ENCODE measurements at places on chromosomes 2 and 18. TPM values are rescaled to one million over a fixed set of nuclear protein-coding genes. Genes with fewer than 3 reads are reported as not detected.

DNA sequence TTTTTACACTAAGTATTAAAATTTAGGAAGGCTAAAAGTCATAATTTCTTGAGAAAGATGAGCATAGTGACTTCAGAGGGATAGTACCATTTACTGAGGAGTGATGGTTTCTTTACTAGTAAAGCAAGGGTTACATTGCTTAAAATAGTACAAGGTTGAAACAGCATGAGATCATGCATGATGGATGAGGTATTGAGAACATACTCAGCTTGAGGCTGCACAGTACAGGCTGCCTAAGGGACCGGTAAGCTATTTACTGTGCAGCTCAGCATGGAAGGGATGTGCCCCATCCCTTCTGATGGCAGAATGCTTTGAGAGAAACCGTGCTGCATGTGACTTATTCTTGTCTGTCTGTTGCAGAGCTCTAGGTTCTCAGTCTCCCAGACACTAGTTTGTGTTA is 122.1 kb downstream of the EML6 start:
- DNase-seq, result no peak

DNA sequence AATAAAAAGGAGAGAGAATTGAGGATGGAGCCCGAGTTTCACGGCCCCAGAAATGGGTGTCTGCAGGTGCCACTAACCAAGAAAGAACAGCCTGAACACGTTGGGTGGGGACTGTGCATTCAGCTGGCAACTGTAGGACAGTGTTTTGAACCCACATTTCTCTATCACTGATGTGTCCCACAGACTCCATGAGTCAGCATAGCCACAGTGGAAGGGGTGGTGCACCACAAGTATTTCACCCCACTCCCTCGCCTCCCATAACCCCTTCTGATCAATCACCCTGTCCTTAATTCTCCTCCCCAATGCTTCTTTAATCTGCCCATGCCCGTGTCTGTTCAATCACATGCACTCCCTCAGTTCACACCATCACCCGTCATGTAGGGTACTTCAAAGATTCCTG is 291.5 kb downstream of the ZNF516 start:
- DNase-seq, result no peak

- DNase-seq, result no peak
Observed at GRCh38 chr2:202376460-202377206, 506 bp downstream of the BMPR2 start.

DNA sequence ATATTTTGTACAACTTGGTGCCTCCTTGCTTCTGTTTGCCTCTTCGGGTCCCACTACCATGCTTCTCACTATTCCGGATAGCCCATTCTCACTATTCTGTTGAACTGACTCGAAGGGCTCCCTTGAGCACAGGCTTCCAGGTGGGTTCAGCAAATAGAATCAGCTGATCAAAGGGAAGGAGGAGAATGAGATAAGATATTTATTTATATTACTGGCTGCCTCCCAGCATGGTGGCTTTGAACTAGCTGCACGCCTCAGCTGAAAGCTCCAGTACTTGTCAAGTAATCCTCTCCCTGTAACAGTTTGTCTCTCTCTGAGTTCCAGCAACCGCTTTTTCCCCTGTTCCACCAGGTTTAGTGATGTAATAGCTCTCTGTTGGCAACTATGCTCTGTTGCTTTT is 187.8 kb upstream of the HNRNPA3 start:
- no peak for DNase-seq

DNA sequence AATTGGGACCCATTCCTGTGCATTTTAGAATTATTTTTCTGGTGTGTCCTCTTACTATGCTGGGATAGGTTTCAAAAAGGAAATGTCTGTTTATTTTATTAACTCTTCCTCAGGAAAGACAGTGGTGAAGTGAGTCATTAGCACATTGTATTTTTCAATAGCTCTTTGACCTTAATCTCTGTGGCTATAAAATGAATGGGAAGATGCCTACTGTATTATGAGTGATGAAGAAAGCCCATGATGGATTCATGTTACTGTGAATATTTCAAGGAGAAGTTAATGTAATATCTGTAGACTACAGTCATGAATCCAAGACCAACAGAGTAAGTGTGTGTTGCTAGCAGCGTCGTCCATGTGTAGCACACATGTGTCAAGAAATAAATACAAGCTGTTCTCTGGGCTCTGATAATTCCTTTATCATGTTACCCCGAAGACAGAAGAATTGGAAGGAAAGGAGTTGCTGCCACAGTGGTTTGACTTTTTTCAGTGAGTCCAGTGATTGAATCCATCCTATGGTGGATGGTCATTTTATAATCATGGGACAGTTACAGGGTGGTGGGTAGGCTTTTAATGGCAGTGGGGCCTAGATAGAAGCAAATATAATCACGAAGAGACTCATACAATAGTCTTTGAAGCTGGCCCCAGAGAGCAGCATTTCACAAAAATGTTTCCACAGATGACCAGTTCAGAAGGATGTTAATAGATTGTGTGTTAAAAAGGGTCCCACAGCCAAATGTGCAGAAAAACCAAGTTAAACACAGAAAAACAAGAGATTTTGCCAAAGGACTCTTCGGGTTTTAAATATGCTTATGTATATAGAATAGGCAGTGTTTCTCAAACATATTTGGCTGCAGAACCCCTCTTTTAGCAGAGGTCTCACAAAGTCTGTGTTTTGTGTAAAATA is 239.7 kb upstream of the RASGRP3 start:
- DNase-seq, result no peak

GRCh38 chr2:37167636-37168180 is 10.9 kb upstream of the EIF2AK2 start:
- DNase-seq, result no peak

DNA sequence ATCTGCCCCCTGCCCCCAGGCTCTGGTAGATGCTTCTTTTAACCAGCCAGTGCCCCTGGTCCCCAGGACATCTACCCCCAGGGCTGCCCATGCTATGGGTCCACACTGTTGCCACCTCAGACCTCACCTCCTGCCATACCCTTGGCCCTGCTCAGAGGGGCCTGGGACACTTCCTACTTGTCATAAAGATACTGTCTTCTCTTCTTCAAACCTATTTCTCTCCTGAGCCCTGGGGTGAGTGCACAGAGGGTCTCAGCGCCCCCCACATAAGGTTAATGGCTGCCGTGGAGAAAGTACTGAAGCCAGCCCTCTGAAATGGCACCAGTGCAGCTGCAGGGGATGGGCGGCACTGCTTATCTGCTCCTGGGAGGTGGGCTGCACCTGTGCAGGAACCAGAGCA is 77.6 kb upstream of the MGAT4A start:
- no peak for DNase-seq

DNA sequence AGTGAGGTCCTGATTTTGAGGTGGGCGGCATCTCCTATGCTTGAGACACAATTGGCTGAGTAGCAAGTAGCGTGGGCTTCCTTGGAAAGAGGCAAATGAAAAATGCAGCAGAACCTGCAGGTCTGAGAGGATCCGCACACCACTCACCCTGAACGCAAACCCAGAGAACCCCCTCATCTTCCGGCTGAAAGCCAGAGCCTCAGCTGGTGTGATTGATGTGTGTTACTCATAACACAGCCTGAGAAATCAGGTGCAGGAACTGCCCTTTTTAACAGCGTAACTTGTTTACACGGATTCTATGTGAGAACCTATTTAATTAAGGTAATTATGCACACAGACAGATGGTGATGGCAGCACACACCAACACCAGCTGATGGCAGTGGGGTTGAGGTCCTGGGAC is 123.4 kb downstream of the MRO start:
- no peak for DNase-seq

DNA sequence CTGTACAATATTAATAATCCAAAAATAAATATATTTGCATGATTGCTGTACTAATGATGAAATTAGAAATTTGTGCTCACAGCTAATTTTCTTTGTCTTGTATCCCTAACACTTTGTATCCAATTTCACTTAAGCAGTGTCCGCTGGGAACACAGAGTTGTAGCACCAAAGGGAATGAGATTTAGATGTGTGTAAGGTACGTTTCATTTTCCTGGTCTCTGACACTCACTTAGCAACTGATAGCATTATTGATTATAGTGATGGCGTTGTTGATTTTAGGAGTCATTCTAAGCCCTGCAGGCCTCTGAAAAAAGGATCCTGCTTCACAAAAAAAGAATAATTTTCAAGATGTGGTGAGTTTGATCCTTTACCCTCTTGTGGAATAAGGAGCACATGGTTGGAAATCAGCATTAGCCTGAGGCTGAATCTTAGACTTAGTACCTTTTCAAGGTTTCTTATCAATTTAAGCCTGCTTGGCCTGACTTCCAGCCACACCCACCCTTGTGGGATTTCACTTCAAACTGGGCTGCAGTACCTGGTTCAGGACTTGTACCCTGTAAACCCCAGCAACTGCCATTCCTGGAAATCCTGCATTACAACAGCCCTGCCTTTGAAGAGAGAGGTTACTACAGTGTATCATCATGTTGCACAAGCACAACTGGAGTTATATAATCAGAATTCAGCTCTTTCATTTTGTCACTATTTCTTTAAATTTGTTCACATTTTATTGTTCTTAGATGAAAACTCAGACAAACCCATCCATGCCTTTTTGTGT is 116.2 kb downstream of the RND3 start:
- DNase-seq, result no peak

GRCh38 chr2:207926133-207926988 is 99.0 kb downstream of the PLEKHM3 start:
- DNase-seq, result peak; percentile 16

DNA sequence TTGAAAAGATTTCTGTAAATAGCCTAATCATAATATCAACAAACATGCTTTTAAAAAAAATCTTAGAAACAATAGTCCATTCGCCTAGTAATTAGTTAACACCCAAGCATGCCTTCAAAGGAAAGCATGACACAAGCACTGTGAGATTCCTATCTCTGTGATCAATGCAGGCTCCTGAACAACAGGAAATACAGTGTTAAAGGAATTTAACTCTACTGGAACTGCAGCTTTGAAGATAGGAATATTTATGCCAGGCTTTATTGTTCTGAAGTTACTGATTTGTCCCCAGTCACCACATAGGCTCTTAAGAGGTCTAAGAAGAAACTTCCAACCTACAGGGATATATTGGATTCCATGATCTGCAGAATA is 15.4 kb upstream of the FAM124B start:
- DNase-seq, result no peak

Gene KIAA2012
- polyA plus RNA-seq, result 0.12 TPM

Gene CGREF1
- polyA plus RNA-seq, result 0.74 TPM

Gene C2orf80
- not detected for polyA plus RNA-seq

Gene RNU2-63P
- polyA plus RNA-seq, result not detected

Gene SULT1C2
- 0.04 TPM for polyA plus RNA-seq

Gene HOXD13
- not detected for polyA plus RNA-seq

Gene GALR1
- not detected for polyA plus RNA-seq

Gene ENOSF1
- polyA plus RNA-seq, result 10.9 TPM

Gene C1QL2
- not detected for polyA plus RNA-seq

Gene ST8SIA5
- polyA plus RNA-seq, result not detected
